ENCODE measurements at places on chromosomes 2 and 18.

- DNase-seq: no peak
These were observed 170.9 kb upstream of the GATA6 start for GRCh38 chr18:21998486-21998885.

DNA sequence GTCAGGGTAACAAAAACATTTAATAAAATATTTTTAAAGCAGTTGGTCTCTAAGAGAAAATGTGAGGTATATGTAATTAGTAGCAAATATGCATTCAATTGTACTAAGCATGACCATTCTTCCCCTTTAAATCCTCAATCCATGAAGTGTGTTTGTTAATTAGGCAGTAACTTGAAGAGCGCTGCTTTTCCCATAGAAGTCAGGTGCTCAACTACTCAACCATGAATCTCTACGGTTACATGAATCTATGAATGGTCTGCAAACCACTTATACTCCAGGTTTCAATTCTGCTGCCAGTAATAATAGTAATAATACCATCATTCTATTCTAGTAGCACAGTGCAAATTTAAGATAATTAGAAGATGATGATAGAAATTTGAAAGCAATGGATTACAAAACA is 55.8 kb downstream of the SLC8A1 start:
- no peak for DNase-seq

DNA sequence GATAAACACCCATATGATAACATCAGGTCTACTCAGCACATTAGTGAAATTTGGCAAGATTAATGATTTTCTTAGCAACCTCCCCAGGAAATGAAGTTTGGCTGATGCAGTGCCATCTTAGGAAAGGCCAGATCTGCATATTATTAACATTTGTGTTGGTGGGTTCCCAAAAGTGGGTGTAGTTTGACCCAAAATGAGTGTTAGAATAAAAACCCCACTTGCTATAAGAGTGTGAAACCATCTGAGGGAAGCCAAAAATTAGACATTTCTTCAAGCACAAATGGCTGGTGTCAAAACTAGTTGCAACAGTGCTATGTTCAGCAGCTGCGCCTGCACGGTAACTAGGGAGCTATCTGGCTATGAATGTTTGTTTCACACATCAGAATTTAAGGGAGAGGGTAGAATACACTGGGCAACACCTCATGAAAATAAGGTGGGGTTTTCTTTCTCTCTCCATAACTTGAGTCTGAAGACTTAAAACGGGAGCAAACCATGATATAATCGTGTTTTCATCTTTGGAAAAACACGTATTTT is 15.9 kb upstream of the CSRNP3 start:
- no peak for DNase-seq

GRCh38 chr2:48841126-48841525 is 85.6 kb upstream of the LHCGR start:
- no peak for DNase-seq

DNA sequence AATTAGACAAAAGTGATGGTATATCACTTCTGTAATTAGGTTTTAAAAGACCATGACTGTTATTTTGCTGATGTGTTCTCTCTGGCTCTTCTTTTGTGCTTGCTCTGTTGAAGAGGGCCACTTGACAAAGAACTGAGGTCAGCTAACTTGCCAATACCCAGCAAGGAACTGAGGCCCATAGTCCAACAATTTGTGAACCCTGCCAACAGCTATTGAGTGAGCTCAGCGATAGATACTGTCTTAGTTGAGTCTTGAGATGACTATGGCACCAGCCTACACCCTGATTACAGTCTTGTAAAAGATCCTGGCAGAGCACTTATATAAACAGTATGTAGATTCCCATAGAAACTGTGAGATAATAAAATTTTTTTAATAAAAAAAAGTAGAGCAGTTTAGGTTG is 103.0 kb downstream of the BMPR2 start:
- no peak for DNase-seq

- DNase-seq: no peak
These were observed 13.5 kb upstream of the DNMT3A start for GRCh38 chr2:25355270-25355669.

- no peak for DNase-seq
These were observed 58.5 kb downstream of the ATIC start for GRCh38 chr2:215370112-215370965.

DNA sequence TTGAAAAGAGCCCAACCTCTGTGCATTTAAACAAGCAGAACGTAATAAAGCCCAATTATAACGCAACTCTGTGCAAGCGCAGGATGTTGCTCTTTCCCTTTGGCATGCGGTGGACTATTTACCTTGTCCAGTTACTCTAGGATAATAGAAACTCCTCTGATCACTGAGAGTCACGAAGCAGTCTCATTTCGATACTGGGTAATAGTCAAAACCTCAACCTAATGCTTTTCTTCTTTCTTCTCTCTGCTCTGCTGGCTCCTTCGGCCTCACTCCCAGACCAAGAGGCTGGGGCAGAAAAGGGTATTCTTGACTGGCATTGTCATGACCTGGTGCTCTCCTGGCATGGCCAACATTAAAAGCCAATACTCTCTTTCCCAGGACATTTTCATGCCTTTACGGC is 89.7 kb upstream of the GCFC2 start:
- DNase-seq: no peak

GRCh38 chr2:40373111-40373510 is 78.8 kb downstream of the SLC8A1 start:
- no peak for DNase-seq

- no peak for DNase-seq
These were observed 323.0 kb downstream of the MTX2 start for GRCh38 chr2:176592216-176592615.

All from foreskin melanocyte (primary cell).